ENCODE measurements at places on chromosomes 2 and 18. TPM values are rescaled to one million over a fixed set of nuclear protein-coding genes. Genes with fewer than 3 reads are reported as not detected.

GRCh38 chr2:3529316-3530025, 10.1 kb upstream of the ADI1 start:
- peaks cover 29% of the 10 kb centered on the region for H3K4me1 ChIP-seq
- H3K4me3 ChIP-seq = no peak overlapping the region
- no peak overlapping the region for H3K27ac ChIP-seq

GRCh38 chr2:1004398-1004797, 53.7 kb downstream of the SNTG2 start:
- DNase-seq = no peak
- no peaks in the 10 kb centered on the region for H3K4me1 ChIP-seq
- no peak overlapping the region for H3K4me3 ChIP-seq
- no peaks in the 10 kb centered on the region for H3K36me3 ChIP-seq

The PLB1 gene
- 18.3 TPM for total RNA-seq

DNA sequence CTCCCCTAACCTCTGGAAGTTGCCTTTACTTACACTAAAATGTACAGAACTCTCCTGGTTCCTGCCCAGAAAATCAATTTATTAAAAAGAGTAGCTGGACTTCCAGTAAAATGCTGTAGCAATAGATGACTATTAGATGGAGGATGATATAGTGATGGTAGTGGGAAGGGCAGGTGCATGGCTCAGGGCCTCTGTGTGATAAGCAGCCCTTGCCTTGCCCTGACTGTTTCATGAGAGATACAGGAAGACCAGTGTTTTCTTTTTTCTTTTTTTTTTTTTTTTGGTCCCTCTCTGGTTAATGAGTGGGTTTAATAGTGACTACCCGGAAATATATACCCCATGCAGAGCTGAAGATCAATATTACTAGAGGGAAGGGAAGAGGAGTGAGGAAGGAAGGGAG, 48.7 kb upstream of the NEDD4L start:
- no peak overlapping the region for H3K4me3 ChIP-seq
- no peaks in the 10 kb centered on the region for H3K27me3 ChIP-seq
- DNase-seq = no peak
- H3K27ac ChIP-seq = no peak overlapping the region
- H3K4me1 ChIP-seq = no peaks in the 10 kb centered on the region
- no peaks in the 10 kb centered on the region for H3K36me3 ChIP-seq

DNA sequence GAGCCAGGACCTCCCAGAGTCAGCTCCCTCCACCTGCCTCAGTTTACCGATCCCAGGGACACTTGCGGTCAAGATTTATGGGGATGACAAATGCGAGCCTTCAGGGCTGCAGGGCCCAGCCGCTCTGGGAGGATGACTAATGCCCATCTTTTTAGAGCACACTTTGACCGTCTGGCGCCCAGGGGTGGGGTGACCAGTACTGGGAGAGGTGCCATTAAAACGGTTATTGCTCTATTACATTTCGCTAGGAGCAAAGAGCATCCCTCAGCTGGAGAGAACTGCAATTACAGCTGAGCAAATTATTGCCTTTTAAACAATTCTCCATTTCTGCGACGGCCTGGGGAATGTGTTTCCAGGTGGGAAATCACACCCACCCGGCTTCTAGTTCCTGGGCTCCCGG, 42.6 kb upstream of the HPCAL1 start:
- peak; percentile 39 for DNase-seq
- H3K4me3 ChIP-seq = no peak overlapping the region
- no peaks in the 10 kb centered on the region for H3K36me3 ChIP-seq
- no peaks in the 10 kb centered on the region for H3K27me3 ChIP-seq
- no peaks in the 10 kb centered on the region for H3K4me1 ChIP-seq

The CCDC85A gene
- 3.6 TPM for total RNA-seq

The SAG gene
- total RNA-seq = not detected

GRCh38 chr2:173347305-173348168, 7.1 kb upstream of the CDCA7 start:
- no peaks in the 10 kb centered on the region for H3K27me3 ChIP-seq
- no peak for DNase-seq
- H3K27ac ChIP-seq = no peak overlapping the region
- no peaks in the 10 kb centered on the region for H3K36me3 ChIP-seq

DNA sequence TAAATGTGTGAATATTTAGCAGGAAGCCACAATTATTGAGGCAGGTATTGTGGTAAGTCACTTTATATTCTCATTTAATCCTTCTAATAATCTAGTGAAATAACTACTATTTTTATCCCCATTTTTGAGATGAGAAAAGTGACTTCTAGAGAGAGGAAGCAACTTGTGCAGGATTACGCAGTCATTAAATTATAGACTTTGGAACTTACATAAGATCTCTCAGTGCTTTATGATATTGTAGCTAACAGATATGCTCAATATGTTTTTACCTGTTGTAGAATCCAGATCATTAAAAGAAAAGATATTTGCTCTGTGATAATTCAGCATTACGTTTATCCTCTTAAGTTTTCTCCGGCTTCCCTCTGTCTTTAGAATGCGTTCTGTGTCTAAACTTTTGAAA, 50.5 kb downstream of the MBD5 start:
- H3K36me3 ChIP-seq = no peaks in the 10 kb centered on the region
- H3K27me3 ChIP-seq = no peaks in the 10 kb centered on the region
- DNase-seq = no peak
- no peak overlapping the region for H3K27ac ChIP-seq

The CD8B gene
- total RNA-seq = not detected

DNA sequence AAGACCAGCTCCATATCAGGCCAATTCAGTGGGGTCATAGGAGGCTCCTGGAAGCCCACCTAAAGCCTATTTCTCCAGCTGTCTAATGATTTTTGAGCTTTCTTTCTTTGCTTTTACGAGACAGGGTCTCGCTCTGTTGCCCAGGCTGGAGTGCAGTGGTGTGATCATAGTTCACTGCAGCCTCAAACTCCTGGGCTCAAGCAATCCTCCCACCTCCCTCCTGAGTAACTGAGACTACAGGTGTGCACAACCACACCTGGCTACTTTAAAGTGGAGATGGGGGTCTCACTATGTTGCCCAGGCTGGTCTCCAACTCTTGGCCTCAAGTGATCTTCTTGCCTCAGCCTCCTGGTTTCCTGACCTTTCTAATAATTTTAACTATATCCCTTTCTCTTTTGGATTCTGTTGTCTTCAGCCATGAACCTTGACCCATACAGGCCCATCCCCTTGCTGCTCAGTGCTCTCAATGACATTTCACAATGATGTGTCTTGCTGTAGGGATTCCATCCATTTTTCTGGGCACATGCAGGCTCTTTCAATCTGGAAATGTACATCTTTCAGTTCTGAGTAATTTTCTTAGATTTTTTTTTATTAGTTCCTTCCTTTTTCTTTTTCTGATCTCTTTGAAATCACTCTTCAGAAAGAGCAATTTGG, 29.7 kb downstream of the GNLY start:
- H3K36me3 ChIP-seq = no peaks in the 10 kb centered on the region
- no peaks in the 10 kb centered on the region for H3K27me3 ChIP-seq
- H3K4me3 ChIP-seq = no peak overlapping the region
- DNase-seq = no peak

The ANKRD30B gene
- not detected for total RNA-seq

- H3K27me3 ChIP-seq = no peaks in the 10 kb centered on the region
- H3K4me3 ChIP-seq = no peak overlapping the region
- H3K36me3 ChIP-seq = no peaks in the 10 kb centered on the region
- no peak overlapping the region for H3K27ac ChIP-seq
Observed at GRCh38 chr2:179837408-179837807, 24.0 kb downstream of the ZNF385B start.

The KCNIP3 gene
- total RNA-seq = 11.8 TPM

The POTEC gene
- total RNA-seq = not detected

The CNDP1 gene
- not detected for total RNA-seq

GRCh38 chr18:52999633-53000032, 659.6 kb downstream of the DCC start:
- no peaks in the 10 kb centered on the region for H3K27me3 ChIP-seq
- H3K4me1 ChIP-seq = no peaks in the 10 kb centered on the region
- no peaks in the 10 kb centered on the region for H3K36me3 ChIP-seq
- DNase-seq = no peak
- H3K4me3 ChIP-seq = no peak overlapping the region

DNA sequence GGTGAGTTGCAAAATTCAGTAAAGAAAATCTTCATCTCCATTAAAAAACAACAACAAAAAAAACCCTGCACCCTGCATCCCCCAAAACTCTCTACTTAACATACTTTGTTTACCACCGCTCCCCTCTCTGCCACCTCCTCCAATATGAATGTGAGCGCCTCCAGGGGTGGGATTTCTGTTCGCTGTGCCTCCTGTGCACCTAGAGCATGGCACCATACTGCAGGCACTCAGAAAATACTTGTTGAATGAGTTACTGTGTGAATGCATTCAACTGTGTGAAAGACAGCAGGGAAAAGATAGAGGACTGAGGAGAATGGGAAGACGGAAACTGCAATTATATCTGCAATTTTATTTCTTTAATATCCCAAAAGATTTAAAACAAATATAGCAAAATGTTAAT, 4.5 kb downstream of the CEBPZ start:
- H3K27ac ChIP-seq = no peak overlapping the region
- no peak overlapping the region for H3K4me3 ChIP-seq
- H3K36me3 ChIP-seq = peaks cover 35% of the 10 kb centered on the region

- no peaks in the 10 kb centered on the region for H3K36me3 ChIP-seq
- no peaks in the 10 kb centered on the region for H3K4me1 ChIP-seq
- no peak overlapping the region for H3K4me3 ChIP-seq
- no peak overlapping the region for H3K27ac ChIP-seq
Observed at GRCh38 chr2:214261683-214262082, 149.2 kb upstream of the VWC2L start.

DNA sequence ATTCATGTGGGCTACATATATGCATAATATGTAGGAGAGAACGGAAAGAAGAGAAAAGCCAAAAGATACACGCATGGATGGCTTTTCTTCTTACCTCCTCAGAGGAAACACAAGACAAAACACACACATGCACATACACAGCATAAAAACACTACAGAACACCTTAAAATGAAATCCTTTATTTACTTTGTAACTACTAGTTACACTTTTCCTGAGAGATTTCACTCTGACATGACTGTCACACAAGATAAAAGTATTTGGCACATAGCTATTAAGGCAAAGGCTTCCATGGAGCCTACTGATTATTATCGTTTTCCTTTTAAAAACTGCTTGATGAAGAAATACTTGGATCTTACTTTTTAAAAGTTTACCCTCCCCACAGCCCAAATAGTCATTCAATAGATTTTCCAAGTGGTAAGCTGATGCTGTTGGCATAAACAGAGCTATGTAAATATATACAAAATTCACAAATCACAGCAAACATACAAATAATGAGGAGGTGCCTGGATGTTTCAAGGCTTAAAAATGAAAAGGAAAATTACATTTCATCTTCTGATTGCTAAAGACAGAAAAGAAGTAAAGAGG, 8.6 kb downstream of the ZEB2 start:
- peak overlapping the region; percentile 61 for H3K4me3 ChIP-seq
- H3K27me3 ChIP-seq = peaks cover 5% of the 10 kb centered on the region
- peak overlapping the region; percentile 85 for H3K27ac ChIP-seq

DNA sequence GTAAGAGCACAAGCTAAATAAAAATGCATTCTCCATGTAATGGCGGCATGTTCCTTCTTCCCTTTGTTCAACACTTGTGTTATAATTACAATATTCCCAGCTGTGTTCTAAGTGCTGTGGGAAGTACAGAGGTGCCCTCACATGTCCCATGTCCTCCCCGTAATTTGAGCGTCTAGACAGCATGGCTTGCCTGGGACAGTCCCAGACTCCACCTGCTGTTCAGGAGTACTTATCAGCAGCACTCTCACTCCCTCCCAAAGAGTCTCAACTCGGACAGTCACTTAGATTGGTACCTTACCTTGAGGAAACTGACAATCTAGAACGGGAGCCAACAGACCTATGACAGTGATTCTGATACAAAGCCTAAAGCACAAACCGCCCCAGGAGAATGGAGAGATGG, 370.5 kb downstream of the EIPR1 start:
- H3K27me3 ChIP-seq = peaks cover 13% of the 10 kb centered on the region
- DNase-seq = no peak
- no peaks in the 10 kb centered on the region for H3K4me1 ChIP-seq
- no peak overlapping the region for H3K4me3 ChIP-seq

DNA sequence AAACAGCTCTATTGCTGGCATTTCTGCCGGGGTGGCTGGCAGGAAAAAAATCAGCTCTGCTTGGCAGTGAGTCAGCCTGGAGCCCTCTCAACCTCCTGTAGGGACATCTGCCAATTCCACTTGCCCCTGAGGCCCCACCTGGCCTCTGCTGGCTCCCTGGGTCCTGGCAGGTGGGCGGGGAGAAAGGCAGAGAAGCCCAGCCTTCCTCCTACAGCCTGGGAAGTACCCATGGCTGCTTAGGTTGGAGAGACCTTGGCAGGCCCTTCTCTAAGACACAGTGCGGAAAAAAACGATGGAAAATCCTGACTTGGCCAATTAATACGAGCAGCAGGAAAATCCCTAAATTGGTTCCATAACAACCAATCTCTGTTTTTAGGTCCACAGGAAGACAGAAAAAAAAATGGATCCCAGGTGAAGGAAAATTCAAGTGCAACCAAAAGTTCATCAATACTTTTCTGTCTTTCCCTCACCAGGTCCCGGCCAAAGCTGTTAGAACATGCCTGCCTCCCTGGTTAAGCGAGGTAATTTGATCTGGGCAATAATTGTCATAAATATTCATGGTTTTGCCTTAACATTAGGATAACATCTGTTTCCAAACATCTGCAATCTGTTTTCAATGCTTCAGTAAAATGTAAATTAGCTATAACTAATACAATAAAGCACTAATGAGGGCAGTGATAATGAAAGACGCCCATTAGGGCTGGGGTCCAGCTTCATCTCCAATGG, 245.9 kb downstream of the TFCP2L1 start:
- no peaks in the 10 kb centered on the region for H3K36me3 ChIP-seq
- no peak overlapping the region for H3K27ac ChIP-seq
- no peak overlapping the region for H3K4me3 ChIP-seq
- no peaks in the 10 kb centered on the region for H3K4me1 ChIP-seq

DNA sequence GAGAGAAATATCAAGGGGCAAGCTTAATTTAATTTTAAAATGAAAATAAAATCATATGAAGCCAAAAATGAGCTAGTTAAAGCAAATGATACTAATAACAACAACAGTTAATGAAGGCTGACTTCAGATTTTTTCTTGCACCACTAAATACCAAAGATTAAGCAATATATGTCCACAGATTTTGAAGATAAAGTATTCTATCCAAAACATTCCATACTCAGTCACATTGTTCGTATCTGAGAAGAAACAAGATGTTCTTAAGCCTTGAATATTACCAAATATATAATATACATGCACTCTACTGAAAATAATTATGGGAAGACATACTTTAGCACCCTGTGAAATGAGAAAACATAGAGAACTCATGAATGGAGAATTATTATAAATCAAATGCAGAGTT, 593.3 kb upstream of the SYT4 start:
- no peaks in the 10 kb centered on the region for H3K4me1 ChIP-seq
- H3K27ac ChIP-seq = no peak overlapping the region
- DNase-seq = no peak

The DPP4 gene
- total RNA-seq = 11.1 TPM

The C2orf66 gene
- not detected for total RNA-seq

The CPS1 gene
- 2.9 TPM for total RNA-seq

- no peak for DNase-seq
- H3K27me3 ChIP-seq = no peaks in the 10 kb centered on the region
- H3K27ac ChIP-seq = no peak overlapping the region
- H3K36me3 ChIP-seq = no peaks in the 10 kb centered on the region
Observed at GRCh38 chr18:79684283-79684631, 4.7 kb downstream of the CTDP1 start.

- no peaks in the 10 kb centered on the region for H3K4me1 ChIP-seq
- no peak overlapping the region for H3K4me3 ChIP-seq
- H3K36me3 ChIP-seq = no peaks in the 10 kb centered on the region
- H3K27me3 ChIP-seq = no peaks in the 10 kb centered on the region
Observed at GRCh38 chr18:24561369-24561965, 101.0 kb downstream of the HRH4 start.
